Midbrain (tissue), 1 donor: ENCODE measurements at places on chromosomes 1 and 21.

GRCh38 chr1:202105571-202106339 lies 17.0 kb upstream of the GPR37L1 start:
- no peak for DNase-seq

DNA sequence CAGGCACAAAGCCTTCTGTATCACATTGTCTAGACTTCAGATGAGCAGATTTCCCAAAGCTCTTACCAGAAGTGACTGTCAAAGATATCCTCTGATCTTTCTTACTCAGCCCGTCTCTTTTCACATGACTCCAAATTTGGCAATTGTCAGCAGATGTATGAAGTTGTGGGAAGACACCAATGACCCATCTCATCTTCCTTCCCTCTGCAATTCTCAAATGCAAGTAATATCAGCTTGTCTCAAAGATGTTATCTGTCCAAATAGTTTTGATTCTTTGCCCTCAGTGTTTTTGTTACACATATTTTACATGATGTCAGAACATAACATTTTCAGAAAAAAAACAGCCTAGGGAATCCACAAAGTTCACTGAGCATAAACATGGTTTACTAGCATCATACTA lies 45.1 kb upstream of the RGS2 start:
- no peak for DNase-seq

- DNase-seq = no peak
Measured at GRCh38 chr1:219507437-219507836, 105.5 kb downstream of the ZC3H11B start.

GRCh38 chr1:25773441-25774125 lies 26.4 kb upstream of the SELENON start:
- DNase-seq = no peak
